HuH-7.5 (cell line): ENCODE measurements at places on chromosomes 3 and 15.

DNA sequence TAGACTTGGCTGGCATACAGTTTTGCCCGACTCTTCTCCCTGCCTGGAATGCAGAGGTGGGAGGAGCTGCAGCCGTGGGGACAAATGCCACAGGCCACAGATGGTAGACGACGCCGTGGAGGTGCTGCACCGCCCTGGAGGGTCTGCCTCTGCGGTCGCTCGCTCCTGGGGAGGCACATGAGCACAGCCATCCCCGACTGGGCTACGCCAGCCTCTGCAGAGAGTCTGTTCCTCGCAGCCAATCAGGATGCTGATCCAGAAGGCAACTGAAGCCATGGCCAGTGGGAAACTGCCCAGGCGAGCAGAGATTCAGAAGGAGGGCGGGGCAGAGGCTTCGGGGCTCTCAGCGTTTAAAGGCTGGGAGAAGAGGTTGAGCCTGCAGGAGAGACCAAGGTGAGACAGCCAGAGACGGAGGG is 11.9 kb upstream of the LRRC15 start:
- no peak for DNase-seq

DNA sequence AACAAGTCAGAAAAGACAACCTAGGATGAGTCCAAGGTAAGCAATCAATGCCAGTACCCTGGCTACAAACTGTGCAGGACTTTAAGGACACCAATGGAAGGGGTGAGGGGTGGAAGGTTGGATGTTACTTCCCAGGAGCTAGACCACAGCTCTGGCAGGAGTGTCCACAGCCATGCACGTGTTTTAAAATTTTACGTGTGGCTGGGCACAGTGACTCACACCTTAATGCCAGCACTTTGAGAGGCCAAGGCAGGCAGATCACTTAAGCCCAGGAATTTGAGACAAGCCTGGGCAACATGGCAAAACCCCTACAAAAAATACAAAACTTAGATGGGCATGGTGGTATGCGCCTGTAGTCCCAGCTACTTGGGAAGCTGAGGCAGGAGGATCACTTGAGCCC is 14.7 kb upstream of the HDC start:
- no peak for DNase-seq

- DNase-seq = no peak
Measured at GRCh38 chr15:97874139-97874538, 86.4 kb upstream of the ARRDC4 start.

DNA sequence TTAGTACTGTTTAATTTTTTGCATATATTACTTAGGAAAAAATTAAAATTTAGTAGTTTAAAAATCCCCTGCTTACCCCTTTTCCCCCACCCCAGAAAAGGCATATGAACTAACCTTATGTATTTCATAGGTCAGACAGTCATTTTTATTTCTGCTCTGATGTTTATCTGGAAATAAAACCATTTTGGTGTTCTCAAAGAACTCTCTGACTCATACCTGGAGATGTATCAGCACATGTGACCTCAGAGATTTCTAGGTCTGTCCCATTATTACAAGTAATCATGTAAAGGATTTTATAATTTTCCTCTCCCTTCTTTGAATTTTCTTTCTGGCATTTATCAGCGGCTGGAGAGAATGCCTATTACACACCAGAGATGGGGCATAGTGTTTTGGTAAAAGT is 14.1 kb upstream of the CCR8 start:
- no peak for DNase-seq

DNA sequence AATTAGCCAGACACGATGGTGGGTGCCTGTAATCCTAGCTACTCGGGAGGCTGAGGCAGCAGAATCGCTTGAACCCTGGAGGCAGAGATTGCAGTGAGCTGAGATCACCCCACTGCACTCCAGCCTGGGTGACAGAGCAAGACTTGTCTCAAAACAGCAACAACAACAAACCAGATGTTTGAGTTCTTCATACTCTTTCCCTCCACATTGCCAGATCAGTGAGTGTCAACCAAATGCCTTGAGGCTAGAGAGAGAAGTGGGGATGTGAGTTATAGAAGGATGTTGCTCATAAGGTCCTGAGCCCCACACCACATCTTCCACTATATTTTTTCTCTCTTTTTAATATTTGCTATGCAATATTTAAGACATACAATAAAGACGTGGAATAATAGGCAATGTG is 19.8 kb downstream of the MAPKBP1 start:
- DNase-seq = no peak

DNA sequence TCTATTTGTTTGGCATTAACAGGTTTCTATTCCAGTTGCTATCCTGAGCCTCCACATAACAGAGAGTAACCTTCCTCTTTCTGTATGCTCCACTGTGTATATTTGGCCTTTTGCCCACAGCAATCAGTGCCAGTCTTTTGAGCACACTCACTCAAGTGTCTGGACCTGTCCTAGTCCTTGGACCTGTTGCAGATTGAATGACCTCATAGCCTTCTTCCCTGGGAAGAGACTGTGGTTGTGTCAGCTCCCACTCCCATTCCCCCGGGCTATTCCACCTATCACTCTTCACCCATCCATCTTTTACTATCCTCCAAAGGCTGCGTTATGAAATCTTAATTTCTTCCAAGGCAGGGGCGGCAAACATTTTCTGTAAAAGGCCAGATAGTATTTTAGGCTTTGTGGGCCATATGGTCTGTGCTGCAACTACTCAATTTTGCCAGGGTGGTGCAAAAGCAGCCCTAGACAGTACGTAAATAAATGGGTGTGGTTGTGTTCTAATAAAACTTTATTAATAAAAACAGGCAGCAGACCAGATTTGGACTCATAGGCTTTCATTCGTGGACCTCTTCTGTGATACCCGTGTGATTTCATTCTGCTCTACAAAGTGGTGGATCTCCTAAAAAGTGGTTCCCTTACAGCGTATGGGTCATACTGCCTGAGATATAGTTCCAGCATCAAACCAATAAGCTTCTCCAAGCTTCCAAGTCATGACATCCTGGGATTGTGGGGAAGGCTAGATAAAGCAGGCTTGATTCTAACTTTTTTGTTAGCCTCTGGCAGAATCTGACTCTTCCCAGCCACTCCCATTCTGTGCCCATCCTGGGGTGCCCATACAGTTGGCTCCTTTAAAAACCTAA is 57.4 kb downstream of the CDAN1 start:
- no peak for DNase-seq

DNA sequence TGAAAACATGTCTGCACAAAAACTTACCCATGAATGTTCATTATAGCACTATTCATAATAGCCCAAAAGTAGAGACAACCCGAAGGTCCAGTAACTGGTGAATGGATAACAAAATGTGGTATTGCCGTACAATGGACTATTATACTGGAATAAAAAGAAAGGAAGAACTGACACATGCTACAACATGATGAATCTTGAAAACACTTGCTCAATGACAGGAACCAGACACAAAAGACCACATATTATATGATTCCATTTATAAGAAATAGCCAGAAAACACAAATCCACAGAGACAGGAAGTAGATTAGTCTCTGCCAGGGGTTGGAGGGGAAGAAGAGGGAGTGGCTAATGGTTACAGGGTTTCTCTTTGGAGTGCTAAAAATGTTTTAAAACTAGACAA is 18.3 kb downstream of the SHC4 start:
- DNase-seq = no peak

DNA sequence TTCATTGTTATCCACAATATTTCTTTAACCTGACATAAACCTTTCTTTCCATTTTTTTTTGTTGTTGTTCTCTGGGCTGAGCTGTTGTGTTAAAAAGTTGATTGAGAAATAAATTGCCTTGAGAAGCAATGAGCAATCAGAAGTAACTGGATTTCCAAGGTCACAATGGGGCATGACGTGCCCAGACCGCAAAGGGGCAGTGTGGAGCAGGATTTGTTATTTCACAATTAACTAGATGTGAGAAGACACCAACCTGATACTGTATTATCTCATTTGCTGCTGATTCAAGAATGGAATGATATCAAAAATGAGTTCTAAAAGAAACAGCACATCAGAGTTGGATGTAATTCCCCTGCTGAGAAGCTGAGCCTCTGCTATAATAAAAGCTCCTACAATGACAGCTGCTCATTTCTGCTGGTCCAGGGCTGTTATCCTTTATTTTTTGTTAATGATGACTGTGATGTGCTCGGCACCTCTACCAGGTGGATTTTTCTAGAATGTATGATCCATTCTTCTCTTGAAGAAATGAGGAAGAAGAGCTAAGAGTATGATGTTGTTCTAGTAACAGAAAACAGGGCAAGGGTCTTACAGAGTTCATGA is 28.1 kb downstream of the CPNE4 start:
- DNase-seq = no peak

GRCh38 chr3:42164656-42165055 is 73.5 kb downstream of the TRAK1 start:
- DNase-seq = no peak

- DNase-seq = no peak
Measured at GRCh38 chr3:88301273-88301995, 151.7 kb downstream of the C3orf38 start.

GRCh38 chr15:92845126-92845508 is 55.0 kb upstream of the CHD2 start:
- DNase-seq = no peak

- peak; percentile 80 for DNase-seq
Measured at GRCh38 chr3:13470894-13471574, 9.1 kb upstream of the HDAC11 start.

DNA sequence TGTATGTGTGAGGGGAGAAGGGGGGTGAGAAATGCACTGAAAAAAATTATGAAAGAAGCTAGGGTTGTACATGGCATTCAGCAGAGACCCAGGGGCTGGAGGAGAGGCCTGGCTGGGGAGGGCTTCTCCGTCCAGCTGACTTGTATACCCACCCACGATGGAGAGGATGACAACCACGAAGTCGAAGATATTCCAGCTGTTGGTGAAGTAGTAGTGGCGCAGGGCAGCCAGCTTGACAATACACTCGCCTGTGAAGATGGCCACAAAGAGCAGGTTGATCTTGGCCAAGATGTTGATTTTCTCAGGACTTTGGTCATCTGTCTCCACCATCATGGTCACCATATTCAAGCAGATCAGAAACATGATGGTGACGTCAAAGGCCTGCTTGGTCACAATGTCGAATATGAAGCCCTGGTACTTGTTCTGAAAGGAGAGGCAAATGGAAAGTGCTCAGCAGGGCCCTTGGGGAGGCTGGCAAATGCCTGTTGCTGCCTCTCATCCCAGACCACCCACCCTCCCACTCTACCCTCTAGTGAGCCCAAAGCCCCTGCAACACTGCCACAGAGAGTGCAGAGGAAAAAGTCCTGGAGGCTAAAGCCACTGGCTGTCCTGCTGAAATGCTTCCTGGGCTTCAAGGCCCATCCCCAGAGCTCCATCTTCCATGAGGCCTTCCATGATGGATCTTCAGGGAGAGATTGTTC is 58.1 kb downstream of the EXOG start:
- DNase-seq = no peak

- no peak for DNase-seq
Measured at GRCh38 chr3:99666201-99666600, 27.8 kb downstream of the COL8A1 start.

DNA sequence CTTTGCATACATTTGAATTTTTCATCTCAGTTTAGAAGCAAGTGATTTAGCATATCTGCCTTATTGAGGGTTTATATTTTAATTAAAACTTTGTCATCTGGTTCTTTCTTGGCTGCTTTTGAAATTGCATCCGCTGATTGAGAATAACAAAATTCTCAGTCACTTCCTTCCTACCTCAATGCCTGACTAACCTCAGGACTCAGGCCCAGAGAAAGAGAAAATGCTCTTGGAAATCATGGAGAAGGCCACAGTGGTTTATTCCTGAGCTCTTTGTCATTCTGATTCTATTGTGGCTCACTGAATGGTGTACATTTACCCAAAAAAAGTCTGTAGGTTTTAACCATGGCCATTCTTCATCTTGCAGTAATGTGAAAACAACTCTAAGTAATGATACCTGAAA is 533.9 kb downstream of the TBL1XR1 start:
- no peak for DNase-seq

GRCh38 chr3:155745795-155746550 is 1.1 kb upstream of the PLCH1 start:
- no peak for DNase-seq

GRCh38 chr15:73982222-73982962 is 9.7 kb downstream of the STOML1 start:
- DNase-seq = no peak

DNA sequence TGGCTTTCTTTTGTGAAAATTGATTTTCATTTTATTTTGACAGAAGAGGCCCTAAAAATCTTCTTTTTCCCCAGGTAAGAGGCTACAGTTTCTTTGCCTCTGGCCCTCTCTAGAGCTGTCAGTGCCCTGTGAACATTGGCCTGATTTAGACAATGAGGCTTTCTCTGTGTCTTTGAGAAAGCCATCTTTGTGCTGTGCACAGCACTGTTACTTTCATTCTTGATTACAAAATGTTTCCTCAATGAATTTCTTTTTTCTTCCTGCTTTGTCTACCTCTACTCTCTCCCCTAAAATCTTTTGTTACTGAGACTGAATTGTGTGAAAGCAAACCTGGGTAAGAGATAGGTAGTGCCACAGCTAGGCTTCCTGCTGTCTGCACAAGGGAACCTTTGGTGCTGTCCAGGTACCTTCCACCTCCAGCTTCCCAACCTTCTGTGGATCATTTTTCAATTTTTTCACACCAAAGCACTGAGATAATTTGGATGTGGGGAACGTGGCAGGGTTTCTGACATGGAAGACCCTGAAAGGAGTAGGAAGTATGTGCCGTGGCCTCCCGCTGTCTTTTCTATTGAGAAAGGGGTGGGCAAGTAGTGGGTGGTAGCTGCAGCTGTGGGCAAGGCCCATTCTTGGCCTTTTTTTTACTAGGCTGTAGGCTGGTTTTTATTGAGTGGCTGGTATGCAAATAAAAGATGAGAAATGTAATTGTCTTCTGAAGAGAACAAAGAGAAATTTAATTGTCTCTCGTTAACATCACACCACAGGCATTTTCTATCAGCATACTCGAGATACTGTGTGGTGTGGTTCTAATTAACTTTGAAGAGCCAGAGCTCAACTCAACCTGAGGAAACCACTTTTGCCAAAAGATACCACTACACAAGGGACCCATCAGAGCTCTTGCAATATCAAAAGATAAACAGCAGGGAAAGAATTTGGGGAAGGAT is 21.0 kb downstream of the RAB8B start:
- no peak for DNase-seq

DNA sequence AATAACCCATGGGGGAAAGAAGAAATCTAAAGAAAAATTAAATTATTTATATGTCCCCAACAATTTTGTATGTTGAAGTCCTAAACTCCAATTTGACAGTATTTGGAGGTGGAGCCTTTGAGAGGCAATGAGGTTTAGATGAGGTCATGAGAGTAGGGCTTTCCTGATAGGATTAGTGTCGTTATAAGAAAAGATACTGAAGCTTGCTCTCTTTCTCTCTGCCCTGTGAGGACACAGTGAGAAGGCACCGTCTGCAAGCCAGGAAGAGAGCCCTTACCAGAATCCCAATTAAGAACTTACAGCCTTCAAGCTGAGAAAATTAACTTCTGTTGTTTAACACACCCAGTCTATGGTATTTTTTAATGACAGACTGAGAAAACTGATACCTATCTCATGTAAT is 16.1 kb upstream of the OR5AC2 start:
- DNase-seq = no peak

- no peak for DNase-seq
Measured at GRCh38 chr3:137194301-137194700, 236.5 kb downstream of the IL20RB start.
